ENCODE measurements at places on chromosomes 7 and 10.

DNA sequence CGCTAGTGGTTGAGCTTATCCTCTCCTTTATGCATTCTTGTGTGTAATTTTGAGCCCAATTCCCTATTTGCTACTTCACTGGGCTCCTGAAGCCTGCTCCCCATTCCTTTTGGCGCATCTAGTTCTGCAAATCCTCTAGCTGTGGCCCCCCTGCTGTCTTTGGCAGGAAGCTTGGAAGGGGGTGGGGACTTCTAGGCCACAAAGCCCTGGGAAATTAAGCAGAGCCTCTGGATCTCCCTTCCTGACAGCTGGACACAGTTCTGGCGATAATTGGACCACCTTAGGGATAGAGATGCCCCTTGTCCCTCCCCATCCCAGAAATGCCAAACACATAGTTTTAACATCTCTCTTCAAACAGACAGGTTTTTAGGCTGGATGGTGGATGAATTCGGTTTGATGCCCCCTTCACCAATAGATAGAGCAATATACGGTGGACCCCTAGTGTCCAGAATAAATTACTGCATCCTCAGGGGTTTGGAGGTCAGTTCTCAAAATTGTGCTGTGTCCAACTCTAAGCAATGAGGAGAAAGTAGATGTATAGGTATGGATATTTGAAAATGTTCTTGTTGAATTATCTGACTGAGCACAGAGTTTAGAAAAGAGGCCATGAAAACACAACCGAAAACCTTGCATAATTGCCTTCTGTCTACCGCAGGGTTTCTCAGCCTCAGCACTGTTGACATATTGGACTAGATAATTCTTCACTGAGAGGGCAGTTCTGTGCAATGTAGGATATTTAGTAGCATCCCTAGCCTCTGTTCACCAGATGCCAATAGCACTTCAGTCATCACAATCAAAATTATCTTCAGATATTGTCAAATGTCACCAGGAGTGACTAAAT, 75.5 kb downstream of the PAPSS2 start:
- DNase-seq, result peak; percentile 59

GRCh38 chr10:86944471-86944870, 12.9 kb downstream of the MMRN2 start:
- DNase-seq, result no peak

GRCh38 chr10:19638182-19638895, 177.9 kb upstream of the PLXDC2 start:
- DNase-seq, result peak; percentile 92

GRCh38 chr7:30464231-30464671, 14.3 kb downstream of the NOD1 start:
- no peak for DNase-seq

GRCh38 chr10:78247821-78248220, 214.2 kb downstream of the RPS24 start:
- DNase-seq, result no peak

GRCh38 chr7:42237811-42238541, 967 bp upstream of the GLI3 start:
- DNase-seq, result peak; percentile 88
